ENCODE measurements at places on chromosomes 1 and 21.

DNA sequence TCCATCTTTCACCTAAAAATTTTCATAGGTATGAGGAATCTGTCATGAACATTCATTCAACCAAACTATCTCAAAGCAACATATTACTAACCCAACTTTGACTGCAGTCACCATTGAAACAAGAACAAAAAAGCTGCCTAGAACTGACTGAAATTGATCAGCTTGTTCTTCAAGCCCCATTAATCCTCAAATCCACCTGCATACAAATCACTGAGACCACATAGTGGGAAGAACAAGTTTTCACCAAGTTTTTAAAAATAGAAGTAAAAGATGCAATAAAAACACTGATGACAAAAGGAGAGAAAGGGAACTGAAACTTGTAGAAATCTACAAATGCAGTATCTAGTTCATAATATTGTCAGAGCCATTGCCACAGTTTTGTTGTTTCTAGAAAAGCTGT lies 6.1 kb downstream of the SORT1 start:
- DNase-seq: no peak

DNA sequence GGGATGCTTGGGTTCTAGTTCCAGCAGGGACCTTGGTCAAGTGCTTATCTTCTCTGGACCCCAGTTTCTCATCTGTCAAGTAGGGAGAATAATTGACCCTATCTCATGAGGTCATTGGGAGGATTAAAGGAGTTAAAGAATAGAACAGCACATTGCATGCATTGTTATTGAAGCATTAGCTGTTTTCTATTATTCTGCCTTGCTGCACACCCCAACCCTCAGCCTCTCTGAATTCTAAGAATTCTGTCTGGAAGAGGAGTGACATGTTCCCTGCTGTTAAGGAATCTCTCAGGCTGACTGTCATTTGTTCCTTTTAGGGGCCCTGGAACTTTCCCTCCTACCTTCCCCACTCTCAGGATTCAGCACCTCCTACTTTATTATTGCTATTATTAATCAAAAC lies 73.9 kb downstream of the NENF start:
- no peak for DNase-seq

- DNase-seq: no peak
Observed at GRCh38 chr1:29830916-29831315, 594.6 kb downstream of the PTPRU start.

- no peak for DNase-seq
Observed at GRCh38 chr21:29818383-29818921, 121.3 kb downstream of the GRIK1 start.

GRCh38 chr1:36475910-36476604 lies 6.7 kb downstream of the CSF3R start:
- DNase-seq: no peak

All from stimulated activated CD4-positive, alpha-beta T cell treated with anti-CD3 and anti-CD28 coated beads, Interleukin-15, amount 100 ng/mL, for 48 hours (primary cell).